Pancreas (tissue), 10 donors: ENCODE measurements at places on chromosomes 16 and 17. TPM values are rescaled to one million over a fixed set of nuclear protein-coding genes. Genes with fewer than 3 reads are reported as not detected.

The CDC27 gene
- 6.5 TPM for polyA plus RNA-seq

DNA sequence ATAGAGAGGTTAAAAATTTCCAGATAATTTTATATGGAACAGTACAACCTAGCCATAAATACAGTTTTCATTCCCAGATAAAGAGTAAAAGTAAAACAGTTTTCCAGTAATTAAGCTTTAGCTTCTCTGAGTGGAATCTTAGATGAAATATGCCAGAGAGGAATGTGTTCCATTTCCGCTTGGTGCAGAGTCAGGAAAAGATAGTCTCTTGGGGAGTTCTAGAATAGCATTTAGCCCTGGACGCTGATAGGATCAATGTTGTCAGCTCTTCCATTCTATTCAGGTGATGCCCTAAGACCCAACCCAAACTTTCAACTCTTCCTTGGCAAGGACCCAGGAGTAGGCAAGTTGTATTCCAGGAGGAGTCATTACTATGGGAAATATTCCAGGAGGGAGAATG, 30.9 kb upstream of the ABCA3 start:
- no peak for DNase-seq

- DNase-seq, result no peak
Observed at GRCh38 chr17:6572972-6573370, 16.6 kb upstream of the PITPNM3 start.

GRCh38 chr17:80830020-80830780, 161.4 kb upstream of the CHMP6 start:
- DNase-seq, result no peak

The KRT32 gene
- polyA plus RNA-seq, result not detected

DNA sequence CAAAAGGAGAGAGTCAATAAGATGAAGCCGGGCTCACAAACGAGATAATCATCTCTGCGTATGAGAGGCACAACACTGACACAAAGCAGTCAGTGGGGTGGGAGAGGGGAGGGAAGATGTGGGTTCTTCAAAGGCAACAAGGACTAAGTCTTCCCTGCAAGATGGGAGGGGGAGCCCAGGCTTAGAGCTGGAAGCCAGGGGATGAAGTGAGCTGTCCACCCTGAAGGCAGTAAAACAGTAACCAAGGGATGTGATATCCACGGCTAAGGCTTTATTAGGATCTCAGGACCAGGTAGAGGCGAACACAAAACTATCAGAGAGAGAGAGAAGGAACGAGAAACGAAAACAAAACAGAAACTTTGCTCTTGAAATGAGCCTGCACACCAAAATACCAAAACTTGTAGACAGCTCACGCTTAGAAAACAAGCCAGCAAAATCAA, 115.9 kb downstream of the DYNLRB2 start:
- no peak for DNase-seq

The MED13 gene
- 5.9 TPM for polyA plus RNA-seq

GRCh38 chr17:30035369-30035768, 81.2 kb upstream of the NSRP1 start:
- no peak for DNase-seq

The CSH2 gene
- not detected for polyA plus RNA-seq

DNA sequence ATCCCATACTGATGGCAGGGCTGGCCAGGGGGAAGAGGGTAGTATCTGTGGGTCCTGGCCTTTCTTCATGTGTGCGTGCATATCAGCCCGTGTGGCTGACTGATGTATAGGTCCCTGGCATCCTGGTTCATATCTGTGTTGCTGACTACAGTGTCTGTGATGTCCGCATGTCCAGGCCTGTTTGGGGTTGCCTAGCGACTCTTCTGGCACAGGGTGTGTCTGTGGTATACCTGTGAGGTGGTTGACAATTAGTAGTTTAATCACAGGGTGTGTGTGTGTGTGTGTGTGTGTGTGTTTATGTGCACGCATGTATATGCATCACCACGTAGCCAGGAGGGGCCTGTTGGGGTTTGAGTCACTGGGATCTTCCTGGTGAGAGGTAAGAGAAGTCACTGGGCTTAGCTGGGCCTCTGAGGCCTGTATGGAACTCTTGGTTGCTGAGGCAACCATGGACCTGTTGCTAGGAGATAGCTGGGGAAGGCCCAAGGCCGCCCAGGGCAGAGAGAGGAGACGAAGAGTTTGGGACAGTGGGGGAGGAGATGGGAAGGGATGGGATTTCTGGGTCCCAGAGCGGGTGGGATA, 603 bp upstream of the TMEM95 start:
- no peak for DNase-seq

DNA sequence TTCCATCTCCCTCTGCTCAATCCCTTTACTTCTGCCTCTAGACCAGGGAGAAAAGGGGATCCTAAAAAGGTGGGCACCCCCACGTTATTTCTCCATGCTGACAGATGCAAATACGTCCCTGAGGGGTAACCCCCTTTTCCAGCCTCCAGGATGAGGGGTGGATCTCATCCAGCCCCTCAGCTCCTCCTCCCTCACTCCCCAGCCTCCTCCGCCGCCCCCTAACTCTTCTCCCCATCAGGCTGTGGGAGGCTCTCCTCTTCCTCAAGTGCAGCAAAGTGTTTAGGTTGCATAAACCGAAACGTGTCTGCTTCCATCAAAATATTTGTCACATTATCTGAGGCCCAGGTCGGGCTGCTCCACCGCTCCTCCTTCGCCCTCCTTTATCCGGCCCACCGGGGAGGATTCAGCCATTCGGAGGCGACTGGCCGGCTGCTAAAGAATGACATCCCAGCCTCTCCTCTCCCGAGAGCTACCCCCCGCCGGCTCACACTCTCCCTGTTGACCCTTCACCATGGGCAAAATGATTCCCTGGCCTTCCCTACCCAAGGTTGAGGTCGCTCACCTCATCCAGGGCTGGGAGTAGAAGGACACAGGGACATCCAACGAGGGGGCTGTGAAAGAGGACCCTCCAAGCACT, 1.2 kb upstream of the C1QL1 start:
- DNase-seq, result no peak
